ENCODE measurements at places on chromosomes 5 and 9. TPM values are rescaled to one million over a fixed set of nuclear protein-coding genes. Genes with fewer than 3 reads are reported as not detected.

- H3K36me3 ChIP-seq, result no peaks in the 10 kb centered on the region
- H3K27me3 ChIP-seq, result peaks cover 49% of the 10 kb centered on the region
- no peak for DNase-seq
- H3K4me3 ChIP-seq, result no peak overlapping the region
- H3K4me1 ChIP-seq, result peaks cover 3% of the 10 kb centered on the region
These were observed 3.4 kb upstream of the SLC46A2 start for GRCh38 chr9:112894041-112894440.

- H3K27ac ChIP-seq, result peak overlapping the region; percentile 87
- DNase-seq, result peak; percentile 58
- no peaks in the 10 kb centered on the region for H3K27me3 ChIP-seq
- peaks cover 40% of the 10 kb centered on the region for H3K4me1 ChIP-seq
These were observed 296.5 kb downstream of the ARHGAP26 start for GRCh38 chr5:143066556-143067281.

DNA sequence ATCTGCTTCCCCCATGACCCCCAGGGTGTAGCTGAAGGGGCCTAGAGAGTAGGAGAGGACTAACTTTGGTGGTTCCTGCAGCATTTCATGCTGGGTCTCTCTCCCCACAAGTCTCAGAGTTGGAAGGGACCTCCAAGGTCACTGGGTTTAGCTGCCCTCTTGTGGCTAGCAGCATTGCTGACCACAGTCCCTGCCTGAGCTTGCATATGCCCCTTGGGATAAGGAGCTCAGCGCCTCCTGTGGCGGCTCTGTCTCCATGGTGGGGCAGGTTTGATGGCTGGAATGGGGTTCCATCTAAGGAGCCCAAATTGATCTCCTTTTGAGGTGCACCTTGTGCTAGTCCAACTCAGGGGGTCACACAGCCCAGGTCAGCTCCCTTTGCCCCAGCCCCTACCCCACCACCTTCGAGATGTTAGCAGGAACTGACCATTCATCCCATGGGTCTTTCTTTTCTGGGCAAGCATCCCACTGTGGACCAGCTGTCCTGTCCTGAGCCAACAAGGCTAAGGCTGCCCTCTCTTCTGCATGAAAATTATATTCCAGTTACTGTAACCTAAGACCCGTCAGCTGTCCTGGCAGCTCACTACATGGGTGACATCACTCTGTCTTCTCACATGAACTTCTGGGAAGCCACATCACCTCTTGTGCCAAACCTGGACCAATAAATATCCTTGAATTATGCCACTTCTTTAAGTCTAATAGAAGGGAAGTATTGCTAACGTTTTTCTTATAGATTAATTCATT, 196.2 kb downstream of the HSPA4 start:
- no peak for DNase-seq
- no peak overlapping the region for H3K27ac ChIP-seq
- no peaks in the 10 kb centered on the region for H3K36me3 ChIP-seq
- no peak overlapping the region for H3K4me3 ChIP-seq
- H3K4me1 ChIP-seq, result peaks cover 13% of the 10 kb centered on the region

DNA sequence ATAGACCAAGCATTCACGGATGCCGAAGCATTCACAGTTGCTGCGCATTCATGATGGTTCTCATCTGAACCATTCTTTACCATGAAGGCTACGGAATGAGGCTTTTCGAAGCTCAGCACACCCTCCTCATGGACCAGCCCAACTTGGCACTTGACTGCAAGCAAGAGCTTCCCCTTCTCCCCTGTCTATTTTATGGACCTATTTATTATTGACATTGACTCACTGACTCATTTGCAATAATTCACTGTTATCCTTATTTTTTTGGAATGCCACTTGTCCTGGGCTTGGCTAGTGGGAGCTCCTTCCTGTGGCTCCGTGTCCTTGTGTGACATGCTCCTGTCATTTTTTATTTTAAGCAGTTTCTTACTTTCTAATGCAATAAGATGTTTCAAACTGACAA, 51.5 kb upstream of the ICE1 start:
- no peaks in the 10 kb centered on the region for H3K27me3 ChIP-seq
- H3K36me3 ChIP-seq, result no peaks in the 10 kb centered on the region
- H3K4me1 ChIP-seq, result no peaks in the 10 kb centered on the region
- no peak overlapping the region for H3K27ac ChIP-seq
- DNase-seq, result no peak

DNA sequence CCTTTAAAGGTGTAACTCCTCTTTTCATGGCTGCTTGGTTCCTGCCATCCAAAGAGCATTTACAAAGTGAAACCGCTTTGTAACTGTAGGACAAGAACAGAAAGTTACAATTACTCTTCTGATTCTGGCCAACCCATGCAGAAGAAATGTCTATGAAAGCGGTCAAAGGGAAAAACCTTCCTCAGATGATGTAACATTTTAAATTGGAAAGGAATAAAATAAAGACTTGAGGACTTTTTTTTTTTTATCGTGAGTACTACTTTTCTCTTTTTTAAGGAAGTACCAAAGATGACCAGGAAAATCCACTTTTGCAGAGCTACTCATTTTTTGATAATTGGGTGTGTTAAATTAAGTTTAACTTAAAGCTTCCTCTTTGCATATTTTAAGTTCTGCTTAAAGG, 13.0 kb upstream of the C9orf72 start:
- no peak overlapping the region for H3K4me3 ChIP-seq
- peaks cover 22% of the 10 kb centered on the region for H3K27me3 ChIP-seq
- no peak for DNase-seq
- no peaks in the 10 kb centered on the region for H3K36me3 ChIP-seq
- H3K27ac ChIP-seq, result no peak overlapping the region

DNA sequence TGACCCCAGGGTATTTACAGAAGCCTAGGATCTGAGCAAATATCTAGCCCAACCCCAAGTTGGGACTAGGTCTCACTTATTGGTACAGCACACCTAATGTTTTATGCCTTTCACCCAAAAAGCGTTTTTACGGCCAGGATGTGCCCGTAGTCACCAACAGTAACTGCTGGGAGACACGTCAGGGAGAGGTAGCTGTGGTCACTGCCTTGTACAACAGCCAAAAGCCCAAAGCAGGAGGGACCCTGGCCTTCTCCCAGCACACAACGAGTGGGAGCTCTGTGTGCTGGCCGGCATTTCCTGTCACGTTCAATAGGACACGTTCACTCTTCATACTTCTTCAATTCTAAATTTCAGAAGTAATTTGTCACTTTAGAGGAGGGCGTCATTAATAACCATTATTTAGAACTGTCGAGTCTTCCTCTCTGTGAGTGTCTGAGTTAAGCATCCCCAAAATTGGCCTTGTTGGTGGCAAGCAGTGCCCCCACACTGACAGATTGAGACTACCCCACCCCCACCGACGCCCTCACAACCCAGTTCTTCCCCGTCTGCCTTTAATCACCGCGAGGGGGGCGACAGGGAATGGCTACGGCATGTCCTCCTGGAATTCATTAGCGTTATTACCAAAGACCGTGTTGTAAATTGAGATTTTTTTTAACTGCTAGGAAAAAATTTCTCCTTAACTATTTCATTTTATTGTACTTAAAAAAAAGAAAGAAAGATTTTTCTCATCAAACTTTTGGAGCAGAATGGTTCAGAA, 80.7 kb downstream of the MVB12B start:
- no peak overlapping the region for H3K4me3 ChIP-seq
- H3K27me3 ChIP-seq, result no peaks in the 10 kb centered on the region
- H3K4me1 ChIP-seq, result peaks cover 45% of the 10 kb centered on the region
- no peaks in the 10 kb centered on the region for H3K36me3 ChIP-seq

- H3K4me1 ChIP-seq, result peaks cover 25% of the 10 kb centered on the region
- no peaks in the 10 kb centered on the region for H3K36me3 ChIP-seq
- no peak within 1 kb of the TSS for H3K27ac ChIP-seq
These were observed at the start of gene PCDHGC3 for GRCh38 chr5:141475625-141476131. Gene PCDHGC3 (plus strand): TSS chr5:141475966. CDS start chr5:141476117, 151 bp downstream.

DNA sequence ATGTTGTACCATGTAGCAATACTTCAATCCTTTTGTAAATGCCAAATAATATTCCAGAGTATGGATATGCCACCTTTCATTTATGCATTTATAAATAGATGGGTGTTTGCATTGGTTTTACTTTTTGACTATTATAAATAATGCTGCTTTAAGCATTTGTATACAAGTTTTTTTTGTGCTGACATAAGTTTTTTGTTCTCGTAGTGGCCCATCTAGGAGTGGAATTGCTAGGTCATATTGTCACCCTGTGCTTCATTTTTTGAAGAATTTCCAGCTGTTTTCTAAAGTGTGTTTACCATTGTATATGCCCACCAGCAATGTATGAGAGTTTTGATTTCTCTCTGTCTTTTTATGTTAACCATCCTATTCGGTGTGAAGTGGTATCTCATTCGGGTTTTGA, 6.9 kb downstream of the ADGRV1 start:
- H3K27me3 ChIP-seq, result peaks cover 23% of the 10 kb centered on the region
- no peak overlapping the region for H3K4me3 ChIP-seq
- no peak overlapping the region for H3K27ac ChIP-seq
- H3K4me1 ChIP-seq, result no peaks in the 10 kb centered on the region
- no peak for DNase-seq

- no peaks in the 10 kb centered on the region for H3K36me3 ChIP-seq
- no peaks in the 10 kb centered on the region for H3K27me3 ChIP-seq
- H3K4me1 ChIP-seq, result peaks cover 53% of the 10 kb centered on the region
- DNase-seq, result no peak
These were observed 90.1 kb downstream of the ARHGAP26 start for GRCh38 chr5:142860270-142860669.

DNA sequence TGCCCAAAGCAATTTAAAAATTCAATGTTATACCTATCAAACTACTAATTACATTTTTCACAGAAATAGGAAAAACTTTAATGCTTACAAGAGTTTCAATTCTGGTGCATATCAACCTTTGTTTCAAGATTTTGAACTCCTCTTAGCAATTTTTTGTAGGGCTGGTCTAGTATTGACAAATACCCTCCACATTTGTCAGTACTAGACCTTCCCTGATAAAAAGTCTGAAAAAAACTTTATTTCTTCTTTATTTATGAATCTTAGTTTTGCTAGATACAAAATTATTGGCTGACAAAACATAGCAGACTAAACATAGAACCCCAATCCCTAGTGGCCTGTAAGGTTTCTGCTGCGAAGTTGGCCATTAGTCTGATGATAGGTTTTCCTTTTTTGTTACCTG, 1804.9 kb downstream of the EFNA5 start:
- H3K4me3 ChIP-seq, result no peak overlapping the region
- H3K36me3 ChIP-seq, result no peaks in the 10 kb centered on the region
- no peaks in the 10 kb centered on the region for H3K27me3 ChIP-seq
- DNase-seq, result no peak
- H3K4me1 ChIP-seq, result no peaks in the 10 kb centered on the region

- no peak overlapping the region for H3K27ac ChIP-seq
- no peaks in the 10 kb centered on the region for H3K36me3 ChIP-seq
- no peaks in the 10 kb centered on the region for H3K27me3 ChIP-seq
- no peak for DNase-seq
These were observed 1389.2 kb upstream of the NUDT12 start for GRCh38 chr5:104951829-104952228.

DNA sequence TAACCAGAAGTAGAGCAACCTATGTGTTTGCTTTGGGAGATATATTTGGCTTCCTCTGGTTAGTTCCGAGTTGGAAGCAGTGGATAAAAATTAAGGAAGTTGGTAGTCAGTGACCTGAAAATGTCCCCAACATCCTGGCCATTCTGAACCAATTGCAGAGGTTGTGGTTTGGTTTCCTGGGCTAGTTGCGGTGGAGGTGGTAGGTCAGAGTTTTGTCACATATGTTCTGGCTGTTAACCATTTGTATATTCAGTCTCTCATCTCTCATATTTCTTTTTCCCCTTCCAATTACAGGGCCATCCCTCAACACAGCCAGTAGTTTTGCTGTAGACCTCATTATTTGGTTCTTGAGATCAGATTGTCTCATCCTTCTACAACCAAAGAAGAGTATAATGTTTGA, 1026.9 kb downstream of the PTPRD start:
- DNase-seq, result no peak
- H3K4me3 ChIP-seq, result no peak overlapping the region
- no peak overlapping the region for H3K27ac ChIP-seq
- no peaks in the 10 kb centered on the region for H3K36me3 ChIP-seq
- no peaks in the 10 kb centered on the region for H3K27me3 ChIP-seq

DNA sequence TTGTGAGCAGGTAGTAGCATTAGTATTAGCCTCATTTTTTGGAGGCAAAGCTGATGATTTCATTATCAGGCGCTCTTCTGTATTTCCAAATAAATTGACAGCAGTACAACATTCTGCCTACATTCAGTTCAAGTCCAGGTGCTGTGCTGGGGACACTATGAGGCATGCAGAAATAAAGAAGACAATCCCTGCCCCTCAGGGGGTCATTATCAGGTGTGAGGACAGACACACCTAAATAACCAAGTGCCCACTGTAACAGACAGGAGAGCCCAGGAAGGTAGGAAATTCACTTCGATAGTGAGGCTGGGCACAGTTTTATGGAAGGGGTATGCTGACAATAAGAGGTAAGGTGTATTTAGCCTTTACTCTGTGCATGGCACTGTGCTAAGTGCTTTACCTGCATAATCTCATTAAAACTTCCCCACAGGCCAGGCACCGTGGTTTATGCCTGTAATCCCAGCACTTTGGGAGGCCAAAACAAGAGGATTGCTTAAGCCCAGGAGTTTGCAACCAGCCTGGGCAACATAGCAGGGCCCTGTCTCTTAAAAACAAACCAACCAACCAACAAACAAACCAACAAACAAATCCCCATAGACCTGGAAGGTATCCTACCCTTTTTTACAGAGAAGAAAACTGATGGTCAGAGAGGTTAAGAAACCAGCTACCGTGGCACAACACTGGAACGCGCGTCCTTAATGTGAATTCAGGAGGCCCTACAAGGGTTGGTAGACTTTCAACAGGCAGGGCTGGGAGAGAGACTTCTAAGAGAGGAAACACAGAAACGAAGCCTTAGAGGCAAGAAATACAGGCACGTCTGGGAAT, 17.5 kb upstream of the GPX3 start:
- H3K4me1 ChIP-seq, result no peaks in the 10 kb centered on the region
- no peak overlapping the region for H3K27ac ChIP-seq
- no peaks in the 10 kb centered on the region for H3K27me3 ChIP-seq
- DNase-seq, result no peak
- no peak overlapping the region for H3K4me3 ChIP-seq

DNA sequence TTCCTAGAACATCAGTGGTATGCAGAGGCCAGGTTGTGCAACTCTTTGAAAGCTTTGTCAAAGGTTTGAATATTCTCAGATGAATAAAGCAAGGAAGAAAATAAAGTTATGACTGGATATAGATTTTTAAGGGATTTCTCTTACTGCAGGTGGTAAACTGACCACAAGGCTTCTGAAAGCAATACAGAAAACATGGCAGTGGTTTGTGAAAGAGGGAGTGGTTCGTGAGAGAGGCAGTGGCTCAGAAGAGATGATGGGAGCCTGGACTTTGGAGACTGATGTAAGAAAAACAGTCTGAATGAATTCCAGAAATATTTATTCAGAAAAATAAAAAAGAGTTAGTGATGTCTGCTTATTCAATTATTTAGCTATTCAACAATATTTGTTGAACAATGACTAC, 380.4 kb upstream of the CTNND2 start:
- no peak for DNase-seq
- H3K27me3 ChIP-seq, result no peaks in the 10 kb centered on the region
- H3K36me3 ChIP-seq, result no peaks in the 10 kb centered on the region
- H3K4me3 ChIP-seq, result no peak overlapping the region
- H3K27ac ChIP-seq, result no peak overlapping the region

Gene SLC27A6
- total RNA-seq, result not detected

Gene GARIN3
- total RNA-seq, result 1.1 TPM

Gene TAF11L5
- total RNA-seq, result not detected

Gene MARCOL
- not detected for total RNA-seq

Gene SPINK4
- not detected for total RNA-seq

Gene SLC1A1
- 0.29 TPM for total RNA-seq

Gene ROPN1L
- total RNA-seq, result not detected

Gene KIF4B
- 0.11 TPM for total RNA-seq

Gene CXCL14
- total RNA-seq, result not detected

Gene DMAC1
- total RNA-seq, result 58.6 TPM

Data from activated CD8-positive, alpha-beta T cell treated with anti-CD3 and anti-CD28 coated beads for 36 hours (primary cell).